GM18507 (cell line): ENCODE measurements at places on chromosomes 6 and 20.
A peak's percentile ranks its signal among the peaks of the same experiment; 100 is the strongest.

DNA sequence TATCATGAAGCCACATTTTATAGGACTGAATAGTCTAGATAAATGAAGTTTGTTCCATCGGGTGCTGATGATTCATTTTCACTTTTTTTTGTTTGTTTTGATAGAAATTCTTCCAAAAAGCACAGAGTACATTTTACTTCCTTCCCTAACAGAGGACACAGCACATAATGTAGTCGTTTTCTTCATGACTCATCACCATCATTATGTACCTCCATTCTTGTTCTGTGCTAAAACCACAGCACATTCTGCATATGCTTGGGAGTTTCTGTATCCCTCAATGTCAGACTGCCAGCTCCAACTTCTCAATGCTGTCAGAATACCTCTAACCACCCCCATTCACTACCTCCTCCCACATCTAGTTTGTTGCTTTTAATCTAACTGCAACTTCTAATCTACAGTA, 1004.9 kb upstream of the ADGRB3 start:
- no peak for DNase-seq

GRCh38 chr6:72712910-72713309, 91.0 kb downstream of the KCNQ5 start:
- DNase-seq, result no peak

DNA sequence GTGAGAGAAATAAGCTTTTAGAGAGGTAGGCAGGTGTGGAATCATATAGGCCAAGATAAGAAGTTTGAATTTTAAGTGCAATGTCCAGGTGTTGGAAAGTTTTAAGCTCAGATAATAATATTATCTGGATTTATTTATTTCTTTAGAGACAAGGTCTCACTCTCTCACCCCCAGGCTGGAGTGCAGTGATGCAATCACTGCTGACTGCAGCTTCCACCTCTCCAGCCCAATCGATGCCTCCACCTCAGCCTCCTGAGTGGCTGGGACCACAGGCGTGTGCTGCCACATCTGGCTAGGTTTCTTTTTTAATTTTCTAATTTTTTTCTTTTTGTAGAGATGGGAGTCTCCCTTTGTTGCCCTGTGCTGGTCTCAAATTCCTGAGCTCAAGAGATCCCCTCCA, 5.5 kb upstream of the MAS1L start:
- DNase-seq, result no peak

GRCh38 chr6:72321788-72322187, 300.1 kb upstream of the KCNQ5 start:
- DNase-seq, result no peak

DNA sequence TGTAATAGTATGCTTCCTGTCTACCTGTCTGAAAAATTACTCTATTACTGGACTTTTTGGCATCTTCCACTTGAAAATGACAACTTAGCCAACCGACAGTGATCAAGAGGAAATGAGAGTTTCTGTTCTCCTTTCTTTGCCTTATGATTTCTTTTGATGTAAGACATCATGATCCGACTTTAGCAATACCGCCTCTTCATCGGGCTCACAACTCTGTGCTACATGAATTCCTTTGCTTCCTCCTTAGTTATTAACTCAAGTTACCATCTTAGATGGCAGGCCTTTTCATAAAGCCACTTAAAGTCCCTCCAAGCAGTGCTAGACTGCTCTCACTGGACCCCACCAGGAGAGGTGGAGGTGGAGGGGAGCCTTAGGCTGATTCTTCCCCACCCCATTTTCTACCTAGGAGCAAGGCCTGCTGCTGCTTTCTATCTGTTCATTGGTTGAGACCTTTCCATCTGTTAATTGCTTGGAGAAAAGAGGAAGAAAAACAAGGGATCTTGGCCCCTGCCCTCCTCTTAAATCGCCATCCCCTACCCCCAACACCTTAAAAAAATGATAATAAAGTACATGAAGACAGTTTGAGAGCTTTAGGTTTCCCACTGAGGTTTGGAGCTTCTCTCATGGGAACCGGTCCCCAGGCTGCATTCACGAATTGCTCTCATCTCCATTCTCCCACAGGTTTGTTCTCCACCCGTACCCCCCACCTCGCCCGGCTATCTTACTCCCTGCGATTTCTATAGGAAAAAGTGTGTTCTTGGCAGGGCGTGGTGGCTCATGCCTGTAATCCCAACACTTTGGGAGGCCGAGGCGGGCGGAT, 21.6 kb upstream of the MCM3 start:
- DNase-seq, result no peak

DNA sequence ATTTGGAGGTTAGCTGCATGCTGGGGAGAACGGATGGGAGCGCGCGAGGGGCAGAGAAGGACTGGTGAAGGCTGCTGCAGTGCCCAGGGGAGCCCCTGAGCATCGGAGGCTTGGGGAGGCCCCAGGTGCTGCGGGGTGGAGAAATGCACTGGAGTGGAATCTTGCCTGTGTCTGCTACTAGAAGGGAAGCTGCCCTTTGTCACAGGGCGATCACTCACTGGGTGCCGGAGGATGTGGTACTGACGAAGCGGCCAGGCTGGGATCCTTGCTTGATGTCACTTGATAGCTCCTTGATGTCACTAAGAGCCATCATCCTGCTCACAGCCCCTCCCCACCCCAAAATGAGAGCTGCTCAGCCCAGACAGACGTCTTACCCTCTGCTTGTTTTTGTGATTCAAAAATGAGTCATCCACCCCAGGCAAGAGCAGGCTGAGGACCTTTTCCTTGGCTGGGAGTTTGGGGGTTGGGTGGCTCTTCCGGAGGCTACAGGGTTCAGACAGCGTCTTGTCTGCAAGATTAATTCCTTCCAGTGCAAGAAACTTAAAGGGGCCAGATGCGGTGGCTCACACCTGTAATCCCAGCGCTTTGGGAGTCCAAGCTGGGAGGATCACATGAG, 62.6 kb upstream of the PMEPA1 start:
- no peak for DNase-seq

DNA sequence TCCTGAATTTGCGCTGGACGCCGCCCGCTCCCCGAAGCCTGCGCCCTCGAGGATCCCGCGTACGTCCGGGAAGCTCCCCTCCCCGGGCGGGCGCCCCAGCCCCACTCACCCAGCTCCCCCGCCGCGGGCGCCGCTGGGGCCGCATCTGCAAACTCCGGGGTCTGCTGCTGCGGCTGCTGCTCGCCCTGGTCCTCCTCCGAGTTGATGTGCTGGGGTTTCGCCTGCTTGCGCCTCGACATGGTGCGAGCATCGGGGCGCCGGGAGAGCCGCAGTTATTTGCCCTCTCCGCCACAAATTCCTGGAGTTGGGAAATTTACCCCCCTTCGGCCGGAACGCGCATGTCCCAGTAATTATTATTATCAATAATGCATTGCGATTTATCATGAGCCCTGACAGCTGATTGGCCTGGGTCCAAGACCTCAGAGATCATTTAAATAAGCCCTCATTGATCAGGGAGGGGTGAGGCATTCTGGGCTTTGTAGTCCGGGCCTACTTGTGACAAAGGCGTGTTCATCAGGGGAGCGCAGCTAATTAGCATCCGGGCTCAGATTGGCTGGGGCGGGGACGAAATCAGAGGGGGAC, at the start of gene SALL4:
SALL4 (minus strand) TSS at position 352 of the 582 bp plus-strand sequence; CDS start at position 239, 113 bp downstream.
- no peak for DNase-seq

GRCh38 chr6:112470950-112471349, 123.8 kb downstream of the RFPL4B start:
- no peak for DNase-seq

- DNase-seq, result no peak
These were observed 35.6 kb upstream of the DTNBP1 start for GRCh38 chr6:15698471-15698870.

GRCh38 chr20:24340933-24341332, 128.5 kb upstream of the SYNDIG1 start:
- no peak for DNase-seq

DNA sequence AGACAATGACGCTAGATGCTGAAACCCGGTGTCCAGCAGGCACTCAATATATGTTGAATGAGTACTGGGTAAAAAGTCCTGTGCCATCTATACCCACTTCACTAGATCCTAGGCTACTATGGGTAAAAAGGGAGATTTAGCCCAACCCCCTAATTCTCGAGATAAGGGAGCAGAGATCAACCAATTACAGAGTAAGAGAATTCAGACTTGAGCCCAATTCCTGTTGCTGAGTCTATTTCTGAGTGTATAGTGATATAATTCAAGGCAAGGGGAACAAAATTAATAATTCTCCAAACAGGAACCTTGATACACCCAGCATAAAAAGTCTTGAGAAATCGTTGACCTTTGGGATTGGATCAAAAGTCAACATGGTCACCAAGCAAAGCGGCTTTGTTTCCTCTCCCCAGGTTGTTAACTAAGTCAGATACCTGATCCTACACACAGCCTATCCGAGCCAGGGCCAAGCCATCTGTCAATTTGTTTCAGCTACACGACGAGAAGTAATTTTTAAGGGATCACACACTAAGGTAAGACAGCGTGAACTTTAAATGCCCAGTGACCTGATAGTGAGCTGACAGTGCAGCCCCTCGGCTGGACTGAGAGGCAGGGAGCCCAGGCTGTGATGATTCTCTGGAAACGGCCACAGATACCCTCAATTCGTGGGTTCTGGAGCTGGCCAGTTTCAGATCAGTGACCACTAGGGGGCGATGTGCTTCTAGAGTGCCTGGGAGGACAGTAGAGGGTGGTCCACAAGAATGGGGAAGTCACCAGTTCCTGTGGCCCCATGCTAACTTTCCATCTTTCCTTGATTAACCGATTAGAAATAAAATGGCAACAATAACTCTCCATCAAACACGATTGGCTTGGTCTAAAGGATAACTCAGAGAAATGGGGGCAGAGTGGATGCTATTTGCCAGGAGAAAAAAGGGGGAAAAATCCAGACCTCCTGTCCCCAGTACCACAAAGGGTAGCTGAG, 46.2 kb downstream of the SLC22A23 start:
- DNase-seq, result peak; percentile 17

DNA sequence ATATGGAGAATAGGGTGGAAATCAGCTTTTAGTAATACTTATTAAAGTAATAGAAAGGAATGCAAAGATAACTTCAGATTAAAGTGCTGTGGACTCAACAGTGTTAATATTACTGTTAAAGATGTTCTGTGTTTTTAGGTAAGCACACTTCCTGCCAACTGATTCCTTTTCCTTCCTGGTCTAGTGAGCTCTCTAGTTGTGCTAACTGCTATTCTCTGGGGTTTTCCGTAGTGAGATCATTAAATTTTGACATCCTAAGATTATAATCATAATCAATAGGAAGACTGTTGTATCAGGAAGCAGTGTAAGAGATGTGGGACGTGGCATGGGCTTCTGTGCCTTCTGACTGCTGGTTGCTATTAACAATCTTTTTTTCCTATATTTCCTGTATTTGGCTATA, 1.2 kb upstream of the TMEM217 start:
- DNase-seq, result no peak

DNA sequence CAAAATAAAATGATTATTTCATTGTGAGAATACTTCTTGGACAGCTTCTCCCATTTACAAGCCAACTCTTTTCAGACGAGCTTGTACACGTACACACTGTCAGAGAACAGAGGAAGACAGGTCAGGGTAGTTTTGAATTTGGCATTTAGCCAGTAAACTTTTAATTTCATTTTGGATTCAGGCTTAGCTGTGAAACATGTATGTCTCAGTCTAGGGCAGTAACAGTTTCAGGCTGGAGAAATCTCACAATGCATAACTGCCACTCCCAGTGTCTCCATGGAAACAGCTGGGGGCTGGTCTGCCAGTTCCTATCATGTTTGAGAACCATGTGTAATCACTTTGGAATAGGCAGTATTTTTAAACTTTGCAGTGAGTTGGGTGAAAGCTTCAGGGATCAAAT, 22.0 kb upstream of the QKI start:
- DNase-seq, result no peak

GRCh38 chr6:14622085-14622484, 504.5 kb downstream of the CD83 start:
- no peak for DNase-seq

- DNase-seq, result no peak
These were observed 444.4 kb upstream of the MARCKS start for GRCh38 chr6:113412589-113413357.

GRCh38 chr20:16451982-16452381, 121.3 kb downstream of the KIF16B start:
- no peak for DNase-seq

GRCh38 chr6:80280262-80281010, 174.0 kb downstream of the BCKDHB start:
- no peak for DNase-seq
